ENCODE measurements at places on chromosomes 3 and 15.
A peak's percentile ranks its signal among the peaks of the same experiment; 100 is the strongest.

DNA sequence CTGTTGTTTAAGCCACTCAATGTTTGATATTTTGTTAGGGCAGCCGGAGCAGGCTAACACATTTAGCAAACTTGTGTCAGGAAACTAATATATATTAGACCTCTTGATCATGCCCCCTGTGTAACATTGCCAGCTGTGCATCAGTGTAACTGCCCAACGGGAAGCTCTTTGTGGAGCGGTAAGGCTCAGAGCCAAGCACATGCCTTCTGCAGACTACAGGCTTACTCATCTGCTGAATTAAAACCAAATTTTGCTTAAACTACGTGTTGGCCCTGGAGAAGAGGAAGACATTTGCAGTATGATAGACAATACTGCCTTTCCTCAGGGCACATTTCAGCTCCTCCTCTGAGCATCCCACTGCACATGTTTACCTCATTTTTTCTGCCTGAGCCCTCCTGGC, 50.5 kb upstream of the KCNMB2 start:
- no peak for DNase-seq

DNA sequence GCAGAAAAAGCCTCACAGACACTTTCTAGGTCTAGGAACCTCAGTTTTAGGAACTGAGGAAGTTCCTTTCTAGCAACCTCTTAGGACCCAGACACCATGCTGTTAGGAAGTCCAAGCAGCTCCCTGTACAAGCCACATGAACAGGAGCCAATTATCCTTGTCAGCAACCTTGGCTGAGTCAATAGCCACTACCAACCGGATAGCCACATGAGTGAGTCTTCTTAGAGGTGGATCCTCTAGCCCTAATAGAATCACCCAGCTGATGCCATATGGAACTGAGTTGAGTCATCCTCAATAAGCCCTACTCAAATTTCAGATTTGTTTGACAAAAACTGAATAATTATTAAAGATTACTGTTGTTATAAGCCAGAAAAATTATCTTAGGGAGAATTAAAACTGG, 256.2 kb downstream of the NLGN1 start:
- DNase-seq, result no peak

GRCh38 chr3:53716998-53717397, 129.2 kb downstream of the CHDH start:
- DNase-seq, result peak; percentile 54

DNA sequence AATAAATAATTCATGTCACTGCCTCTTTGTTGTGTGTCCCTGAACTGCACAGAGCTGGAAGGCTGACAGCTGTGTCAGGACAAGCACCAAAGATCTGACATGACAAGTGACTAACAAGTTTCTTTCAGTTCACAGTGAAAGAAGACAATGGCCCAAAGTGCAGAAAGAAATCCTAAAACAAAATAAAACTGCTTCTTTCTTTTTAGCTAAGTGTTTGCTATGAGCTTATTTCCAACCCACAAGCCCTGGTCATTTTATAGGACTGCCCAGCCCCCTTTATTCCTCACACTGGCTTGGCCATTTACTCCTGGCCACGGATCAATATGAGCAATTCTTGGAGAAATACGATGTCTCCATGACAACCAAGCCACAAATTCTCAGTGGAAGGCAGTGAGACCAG, 238.5 kb downstream of the WDR72 start:
- DNase-seq, result no peak

GRCh38 chr3:33678073-33678472, 40.0 kb downstream of the CLASP2 start:
- no peak for DNase-seq

GRCh38 chr15:82916161-82916952, 36.2 kb downstream of the HOMER2 start:
- no peak for DNase-seq

All from hematopoietic multipotent progenitor cell treated with erythropoietin and hydrocortisone succinate and interleukin-3 and kit ligand, for 4 days (in vitro differentiated cells).